ENCODE measurements at places on chromosomes 4 and X.
A peak's percentile ranks its signal among the peaks of the same experiment; 100 is the strongest.

GRCh38 chr4:73998040-73999011, at the start of gene CXCL5:
Gene CXCL5, minus strand, starts transcription at chr4:73998677. Its CDS starts 96 bp downstream, at chr4:73998581.
- DNase-seq: peak; percentile 68

- no peak for DNase-seq
These were observed 50.7 kb downstream of the MAP7D3 start for GRCh38 chrX:136200466-136200865.

GRCh38 chr4:154611833-154612232, 623 bp downstream of the FGG start:
- DNase-seq: no peak

GRCh38 chrX:78213331-78213730, 73.9 kb upstream of the TAF9B start:
- DNase-seq: peak; percentile 7

- DNase-seq: peak; percentile 35
These were observed 825.8 kb upstream of the LCORL start for GRCh38 chr4:18847249-18847890.

- DNase-seq: peak; percentile 22
These were observed 745.3 kb downstream of the RPA4 start for GRCh38 chrX:97628807-97629596.

DNA sequence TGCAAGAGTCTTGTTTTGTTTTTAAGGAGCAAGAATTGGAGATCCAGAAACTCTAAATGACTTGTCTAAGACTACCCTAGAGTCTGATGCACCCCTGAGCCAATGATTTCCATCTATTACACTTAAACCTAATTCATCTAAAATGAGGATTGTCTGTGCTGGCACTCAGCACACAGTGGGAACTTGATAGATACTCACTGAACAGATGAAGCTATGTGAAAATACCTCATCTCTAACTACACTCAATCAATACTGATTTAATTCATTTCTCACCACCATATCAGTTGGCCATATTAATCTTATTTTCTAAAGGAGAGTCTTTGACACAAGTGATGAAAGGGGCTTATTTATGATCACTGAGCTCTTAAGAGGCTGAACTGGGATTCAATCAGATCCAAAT, 262.1 kb downstream of the HS3ST1 start:
- no peak for DNase-seq

- peak; percentile 94 for DNase-seq
These were observed 82.3 kb upstream of the CD99 start for GRCh38 chrX:2608638-2609430.

DNA sequence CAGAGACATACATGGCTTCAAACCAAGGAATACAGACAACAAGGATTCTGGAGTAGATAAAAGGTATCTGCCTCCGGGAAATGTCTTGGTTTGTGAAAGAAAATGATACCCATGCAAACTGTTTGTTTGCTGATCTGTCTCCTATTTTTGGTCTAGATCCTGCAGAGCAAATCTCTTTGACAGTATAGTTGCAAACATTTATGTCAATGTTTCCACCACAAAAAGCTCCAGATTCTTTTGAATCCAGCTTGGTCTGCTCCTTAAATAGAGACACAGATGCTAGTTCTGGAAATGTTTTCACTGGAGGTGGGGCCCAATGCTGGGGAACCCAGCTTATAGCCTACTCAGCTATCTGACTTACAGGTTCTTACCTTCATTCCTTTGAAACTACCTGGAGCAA, 119.7 kb downstream of the ATG4A start:
- no peak for DNase-seq

DNA sequence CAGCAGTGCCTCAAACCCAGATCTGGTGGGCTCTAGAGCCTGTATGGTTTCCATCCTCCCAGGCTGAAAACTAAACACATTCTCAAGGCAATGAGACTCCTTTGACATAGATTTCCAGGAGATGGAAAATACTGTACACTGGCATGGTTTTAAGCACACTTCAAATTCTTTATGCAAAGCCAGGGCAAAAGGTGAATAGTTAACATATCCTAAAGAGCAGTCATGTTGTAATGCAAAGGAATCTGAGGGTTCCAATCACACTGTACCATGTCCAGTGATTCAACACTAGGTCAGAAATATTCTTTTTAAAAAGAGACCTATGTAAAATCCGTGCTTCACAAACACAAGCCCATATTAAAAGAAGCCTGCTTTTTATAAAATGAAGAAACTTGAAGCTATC, 195.3 kb downstream of the QDPR start:
- no peak for DNase-seq

DNA sequence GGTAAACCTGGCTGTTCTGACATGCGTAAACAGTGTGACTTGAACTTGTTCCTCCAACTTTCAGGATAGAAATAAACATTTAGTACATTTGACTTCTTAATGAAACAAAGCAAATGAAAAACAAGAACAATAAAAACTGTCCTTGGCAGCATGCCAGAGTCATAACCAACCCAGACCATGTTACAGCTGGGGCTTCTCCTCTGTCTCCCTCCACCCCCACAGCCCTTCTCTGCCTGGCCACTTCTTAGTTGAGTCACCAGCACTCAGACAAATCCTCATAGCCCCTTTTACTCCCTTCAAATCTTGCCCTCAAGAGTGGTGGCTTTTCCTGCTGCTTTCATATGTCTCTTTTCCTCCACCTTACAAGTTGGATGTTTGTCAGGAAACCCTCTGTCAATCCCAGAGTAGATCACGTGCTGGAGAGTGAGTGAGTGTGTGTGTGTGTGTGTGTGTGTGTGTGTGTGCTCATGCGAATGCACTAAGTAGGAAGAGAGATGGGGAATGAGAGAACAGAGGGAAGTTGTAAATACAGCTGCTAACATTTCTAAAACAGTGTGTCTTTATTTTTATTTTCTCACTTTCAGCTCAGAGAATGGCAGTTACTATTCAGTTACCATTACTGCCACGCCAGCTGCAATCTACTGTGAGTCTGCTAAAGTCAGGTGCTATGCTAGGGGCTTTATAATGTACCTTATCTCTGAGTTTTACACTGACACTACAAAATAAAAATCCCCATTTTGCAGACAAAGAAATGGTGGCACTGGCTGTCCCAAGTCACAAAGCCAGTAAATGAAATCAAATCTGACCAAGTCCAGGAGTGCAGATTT, 15.0 kb downstream of the SCARB2 start:
- peak; percentile 88 for DNase-seq

GRCh38 chrX:31124536-31124935, 52.7 kb upstream of the FTHL17 start:
- no peak for DNase-seq

DNA sequence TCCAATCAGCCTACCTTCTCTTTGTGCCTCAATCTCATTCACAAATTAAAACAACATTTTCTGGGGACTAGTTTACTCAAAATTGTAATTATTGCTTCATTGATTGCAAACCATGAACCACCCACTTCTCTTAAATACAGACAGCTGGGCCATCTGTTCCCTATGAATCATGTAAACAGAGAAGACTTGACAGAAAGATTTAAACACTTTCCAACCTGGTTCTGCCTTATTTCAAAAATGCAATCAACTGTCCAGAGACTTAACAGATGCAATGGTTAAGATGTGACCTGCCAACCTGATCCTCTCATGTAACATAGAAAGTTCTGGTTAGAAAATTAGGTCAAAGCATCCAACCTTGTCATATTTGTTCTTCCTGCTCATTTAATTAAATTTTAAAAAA, 20.8 kb upstream of the SERTM2 start:
- peak; percentile 6 for DNase-seq

GRCh38 chrX:5051831-5052491, 1176.7 kb downstream of the NLGN4X start:
- peak; percentile 89 for DNase-seq

DNA sequence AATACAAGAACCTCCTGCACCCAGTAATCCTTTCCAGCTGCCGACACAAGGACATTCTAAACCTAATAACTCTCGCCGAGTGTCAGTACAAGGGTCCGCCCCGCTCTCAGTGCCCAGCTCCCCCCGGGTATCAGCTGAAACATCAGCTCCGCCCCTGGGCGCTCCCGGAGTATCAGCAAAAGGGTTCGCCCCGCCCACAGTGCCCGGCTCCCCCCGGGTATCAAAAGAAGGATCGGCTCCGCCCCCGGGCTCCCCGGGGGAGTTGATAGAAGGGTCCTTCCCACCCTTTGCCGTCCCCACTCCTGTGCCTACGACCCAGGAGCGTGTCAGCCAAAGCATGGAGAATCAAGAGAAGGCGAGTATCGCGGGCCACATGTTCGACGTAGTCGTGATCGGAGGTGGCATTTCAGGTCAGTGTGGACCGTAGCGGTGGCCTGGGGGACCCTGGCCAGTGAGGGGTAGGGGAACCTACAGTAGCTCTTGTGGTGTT, at the start of gene MAOA:
TSS of gene MAOA (plus strand) at position 295 of the 490 bp plus-strand sequence. CDS start at position 338, 43 bp downstream.
- DNase-seq: peak; percentile 73

- no peak for DNase-seq
These were observed 14.8 kb upstream of the BOD1L1 start for GRCh38 chr4:13642170-13642950.

DNA sequence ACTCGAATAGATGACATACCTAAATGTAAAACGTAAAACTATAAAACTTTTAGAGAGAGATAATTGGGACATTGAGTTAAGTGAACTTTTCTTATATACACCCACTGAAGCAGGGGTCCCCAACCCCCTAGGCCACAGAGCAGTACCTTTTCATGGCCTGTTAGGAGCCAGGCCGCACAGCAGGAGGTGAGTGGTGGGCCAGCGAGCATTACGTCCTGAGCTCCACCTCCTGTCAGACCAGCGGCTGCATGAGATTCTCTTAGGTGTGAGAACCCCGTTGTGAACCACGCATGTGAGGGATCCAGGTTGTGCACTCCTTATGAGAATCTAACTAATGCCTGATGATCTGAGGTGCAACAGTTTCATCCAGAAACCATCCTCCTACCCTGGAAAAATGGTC, 114.8 kb downstream of the HMX1 start:
- no peak for DNase-seq

- no peak for DNase-seq
These were observed 1002.9 kb upstream of the IGFBP7 start for GRCh38 chr4:58113126-58113525.

DNA sequence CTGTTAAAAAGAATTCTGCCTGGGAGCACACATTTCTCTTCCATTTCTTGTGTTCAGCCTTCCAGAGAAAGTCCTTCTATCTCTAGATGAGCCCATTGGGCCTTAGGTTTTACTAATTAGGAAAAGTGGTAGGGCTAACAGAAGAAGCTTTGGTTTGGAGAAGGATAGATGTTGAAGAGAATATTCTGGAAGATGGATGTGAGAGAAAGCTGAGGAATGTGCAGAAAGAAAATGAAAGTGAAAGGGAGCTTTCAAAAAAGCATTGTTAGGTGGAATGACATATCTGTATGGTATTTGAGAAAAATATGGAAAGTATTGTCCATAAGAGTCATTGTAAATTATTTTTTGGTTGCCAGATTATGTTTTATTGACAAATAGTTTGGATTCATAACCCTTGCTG, 474.8 kb upstream of the SLIT2 start:
- DNase-seq: no peak

- DNase-seq: no peak
These were observed 382.2 kb upstream of the SPOCK3 start for GRCh38 chr4:167616476-167616875.

DNA sequence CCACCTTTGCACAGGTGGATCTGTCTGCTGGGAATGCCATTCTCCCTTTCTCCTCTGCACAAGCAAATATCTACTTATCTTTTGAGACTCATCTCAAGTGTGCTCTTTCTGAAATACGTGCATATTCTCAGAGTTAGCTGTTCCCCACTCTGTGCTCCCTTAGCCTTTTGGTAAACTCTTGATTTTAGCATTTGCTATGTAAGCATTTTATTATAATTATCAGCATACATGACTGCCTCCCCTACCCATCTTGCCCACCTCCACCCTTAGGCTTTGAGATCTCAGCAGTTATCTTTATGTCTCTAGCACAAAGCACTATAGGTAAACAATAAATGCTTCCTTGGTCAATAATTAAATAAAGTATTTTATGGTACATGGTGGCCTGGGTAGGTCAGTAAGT, 11.5 kb downstream of the DRP2 start:
- no peak for DNase-seq

DNA sequence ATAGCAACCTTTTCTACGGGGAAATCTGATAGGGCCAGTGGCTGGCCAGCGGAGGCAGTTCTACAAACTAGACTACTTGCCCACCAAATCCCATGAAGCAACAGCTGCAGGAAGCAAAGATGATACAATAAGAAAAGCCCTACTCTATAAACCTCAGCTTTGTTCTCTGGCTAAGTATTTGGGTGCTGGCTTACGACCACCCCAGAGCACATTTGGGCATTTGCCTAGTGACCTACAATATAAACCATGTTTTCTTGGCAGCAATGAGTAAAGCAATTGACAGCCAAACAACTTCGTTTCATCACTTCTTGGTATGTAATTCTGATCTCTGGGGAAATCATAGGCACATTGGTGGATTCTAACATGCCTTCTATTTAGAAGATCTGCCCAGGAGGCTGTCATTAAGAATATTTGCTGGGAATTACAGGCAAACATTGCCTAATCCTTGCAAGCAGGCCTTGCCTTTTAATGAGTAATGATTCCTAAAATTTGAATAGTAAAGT, 7.5 kb upstream of the LHFPL1 start:
- DNase-seq: no peak

DNA sequence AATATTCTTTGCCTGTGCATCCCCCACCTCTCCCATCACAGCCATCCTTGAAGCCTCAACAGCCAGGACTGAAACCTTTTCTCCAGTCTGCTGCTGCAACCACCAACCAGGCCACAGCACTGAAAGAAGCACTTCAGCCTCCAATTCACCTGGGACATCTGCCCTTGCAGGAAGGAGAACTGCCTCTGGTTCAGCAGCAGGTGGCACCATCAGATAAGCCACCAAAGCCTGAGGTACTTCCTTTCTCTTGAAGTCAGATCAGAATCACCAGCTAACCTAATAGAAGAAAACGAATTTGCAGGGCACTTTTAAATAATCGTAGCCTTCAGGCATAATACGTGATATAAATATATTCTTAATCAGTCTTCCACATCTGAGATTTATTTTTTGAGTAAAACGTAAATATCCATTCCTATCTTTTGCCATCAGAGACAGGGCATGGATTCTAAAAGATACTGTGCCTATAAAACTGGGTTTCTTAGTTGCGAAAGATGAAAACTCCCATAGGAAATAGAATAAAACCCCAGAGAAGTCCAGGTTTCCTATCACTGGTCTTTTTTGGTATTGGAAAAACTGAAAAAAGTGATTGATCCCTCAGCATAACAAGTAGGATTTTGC, 9.5 kb downstream of the AMBN start:
- peak; percentile 77 for DNase-seq

DNA sequence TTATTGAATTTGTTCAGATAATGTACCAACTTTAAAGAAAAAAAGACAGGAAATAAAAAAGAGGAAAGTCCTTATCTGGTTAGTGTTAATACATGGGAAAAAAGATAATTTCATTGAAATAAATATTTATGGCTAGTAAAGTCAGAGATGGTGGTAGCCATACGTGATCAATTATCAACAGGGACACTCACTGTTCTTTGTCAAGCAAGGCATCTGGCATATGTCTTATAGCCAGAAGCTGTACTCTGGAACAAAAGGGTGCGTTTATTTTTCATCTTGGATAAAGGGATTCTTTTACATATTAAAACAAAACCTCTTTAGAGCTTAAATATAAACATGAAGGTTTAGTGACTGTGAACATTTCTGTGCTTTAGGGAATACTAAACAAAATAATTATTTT, 26.7 kb downstream of the HDX start:
- no peak for DNase-seq
